ENCODE measurements at places on chromosomes 3 and 15.

DNA sequence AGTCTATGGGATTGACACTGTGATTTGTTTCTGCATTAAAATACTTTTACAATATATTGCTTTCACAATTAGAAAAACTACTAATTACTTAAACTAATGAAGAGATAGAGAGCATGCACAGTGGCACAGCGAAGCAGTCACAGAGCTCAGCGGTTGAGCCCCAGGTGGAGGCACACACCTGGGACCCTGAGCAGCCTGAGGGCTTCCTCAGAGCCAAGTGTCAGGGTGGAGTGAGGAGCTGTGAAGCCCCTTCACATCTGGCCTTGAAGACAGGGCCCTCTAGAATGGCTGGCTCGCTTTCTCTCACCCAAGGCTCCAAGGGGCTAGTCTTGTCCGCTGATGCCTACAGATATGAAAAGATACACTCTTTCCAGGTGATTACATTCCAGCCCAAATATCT is 287.7 kb downstream of the ZNF385D start:
- DNase-seq: no peak

DNA sequence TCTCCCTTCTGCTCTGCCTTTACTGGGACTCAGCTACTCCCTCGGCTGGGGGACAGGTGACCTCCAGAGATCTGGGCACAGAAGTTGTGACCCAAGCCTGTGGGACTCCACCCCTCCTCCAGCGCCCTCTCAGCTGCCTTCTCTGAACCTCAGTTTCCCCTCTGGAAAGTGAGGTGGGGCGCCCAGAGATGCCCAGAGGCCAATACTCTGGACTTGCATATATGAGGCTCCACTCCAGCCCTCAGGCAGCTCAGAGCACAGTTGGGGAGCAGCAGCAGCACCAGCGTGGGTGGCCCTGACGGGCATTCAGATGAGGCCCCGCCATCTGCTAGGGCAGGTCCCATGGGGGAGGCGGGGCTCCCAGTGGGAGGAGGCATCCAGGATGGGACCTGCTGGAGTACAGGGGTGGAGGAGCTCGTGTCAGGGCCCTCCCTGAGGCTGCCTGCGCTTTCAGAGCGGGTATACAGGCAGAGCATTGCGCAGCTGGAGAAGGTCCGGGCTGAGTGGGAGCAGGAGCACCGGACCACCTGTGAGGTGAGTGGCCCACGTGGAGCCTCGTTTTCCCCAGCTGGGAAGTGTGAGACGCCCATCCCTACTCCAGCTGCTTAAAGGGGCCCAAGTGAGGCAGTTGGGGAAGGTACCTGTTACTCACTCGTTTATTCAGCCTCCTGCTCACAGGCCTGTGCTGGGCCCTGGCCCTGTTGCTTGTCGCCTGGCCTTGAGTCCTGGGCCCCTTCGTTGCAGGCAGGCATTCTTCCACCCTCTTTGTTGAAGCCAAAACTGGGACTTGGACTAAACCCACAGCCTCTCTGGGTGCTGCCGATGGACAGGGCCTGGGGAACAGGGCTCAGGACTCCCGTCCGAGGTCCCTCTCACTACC is 35.4 kb downstream of the PSTPIP1 start:
- DNase-seq: no peak

GRCh38 chr3:195441051-195441450 is 1.8 kb downstream of the ACAP2 start:
- no peak for DNase-seq

DNA sequence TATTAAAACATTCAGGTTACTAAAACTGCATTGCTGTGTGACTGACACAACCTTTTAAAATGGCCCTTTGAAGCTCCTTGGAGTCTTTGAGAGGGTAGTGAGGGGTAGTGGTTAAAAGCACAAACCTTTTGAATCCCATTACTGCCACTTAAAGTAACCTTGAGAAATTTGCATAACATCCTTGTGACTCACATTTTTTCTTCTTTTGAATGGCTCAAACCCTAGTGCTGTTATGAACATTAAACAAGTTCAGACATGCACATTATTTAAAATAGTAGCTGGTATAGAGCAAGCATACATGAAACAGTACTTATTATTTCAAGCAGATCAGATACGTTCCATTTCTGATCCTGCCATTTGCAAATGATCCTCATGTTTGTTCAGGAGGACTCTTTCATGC is 3.7 kb upstream of the CLDN1 start:
- DNase-seq: no peak
